ENCODE measurements at places on chromosomes 2 and 18.

GRCh38 chr2:40259900-40260299, 192.0 kb downstream of the SLC8A1 start:
- no peak for DNase-seq

- DNase-seq, result no peak
Measured at GRCh38 chr18:8708670-8709069, 3.3 kb downstream of the MTCL1 start.

DNA sequence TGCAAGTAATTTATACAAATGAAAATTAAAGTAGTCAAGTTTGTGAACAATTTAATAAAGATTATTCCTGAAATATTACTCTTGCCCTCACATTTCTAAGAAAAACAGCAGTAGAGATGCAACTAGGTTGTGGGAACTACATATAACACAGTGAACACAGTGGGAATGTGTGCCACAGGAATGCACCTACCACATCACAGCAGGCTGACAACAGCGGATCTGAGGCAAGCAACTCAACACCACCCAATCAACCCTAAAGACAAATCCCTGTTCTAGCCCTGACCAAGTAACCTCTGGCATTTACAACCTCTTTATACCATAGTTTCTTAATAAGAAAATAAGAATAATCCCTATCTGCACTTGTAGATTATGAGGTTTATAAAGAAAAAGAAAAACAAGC, 23.4 kb downstream of the MBOAT2 start:
- no peak for DNase-seq

GRCh38 chr2:24722141-24722790, 70.9 kb downstream of the PTRHD1 start:
- DNase-seq, result no peak

DNA sequence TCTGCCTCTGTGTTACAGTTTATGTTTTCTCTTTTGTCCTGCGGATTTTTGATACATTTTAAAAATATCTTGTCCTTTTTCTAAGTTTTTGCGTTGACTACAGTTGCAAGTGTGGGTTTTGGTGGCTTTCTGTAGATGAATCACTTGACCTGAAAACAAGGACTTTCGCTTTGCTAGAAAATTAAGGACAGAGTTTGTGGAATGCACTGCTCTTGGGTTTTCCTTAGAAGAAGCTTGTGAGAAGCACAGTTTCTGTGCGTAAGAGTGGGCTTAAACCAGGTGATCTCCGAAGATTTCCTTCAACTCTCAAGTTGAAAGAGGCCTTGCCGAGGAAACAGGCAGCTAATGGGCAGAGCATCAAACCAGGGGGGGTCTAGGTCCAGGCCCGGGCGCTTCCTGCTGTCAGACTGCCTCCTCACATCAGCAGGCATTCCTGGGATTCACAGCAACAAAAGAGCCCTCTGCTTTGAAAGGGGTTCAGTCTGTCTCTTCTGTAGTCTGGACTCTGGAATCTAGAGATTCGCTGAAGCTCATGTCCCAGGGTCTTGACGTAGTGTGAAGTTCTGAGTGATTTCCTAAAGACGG, 17.3 kb downstream of the NCK2 start:
- DNase-seq, result no peak

Data from stimulated activated CD4-positive, alpha-beta T cell treated with anti-CD3 and anti-CD28 coated beads, Interleukin-15, amount 100 ng/mL, for 48 hours (primary cell).